ENCODE measurements at places on chromosomes 3 and 15.

- H3K4me1 ChIP-seq = peaks cover 7% of the 10 kb centered on the region
- H3K27ac ChIP-seq = no peak overlapping the region
- H3K27me3 ChIP-seq = peaks cover 30% of the 10 kb centered on the region
Measured at GRCh38 chr15:78339559-78339958, 594 bp upstream of the CRABP1 start.

GRCh38 chr15:85579957-85580694 lies 199.7 kb downstream of the AKAP13 start:
- peak overlapping the region; percentile 86 for H3K27ac ChIP-seq
- DNase-seq = peak; percentile 65
- H3K36me3 ChIP-seq = peaks cover 46% of the 10 kb centered on the region
- H3K4me3 ChIP-seq = no peak overlapping the region
- peaks cover 55% of the 10 kb centered on the region for H3K4me1 ChIP-seq

DNA sequence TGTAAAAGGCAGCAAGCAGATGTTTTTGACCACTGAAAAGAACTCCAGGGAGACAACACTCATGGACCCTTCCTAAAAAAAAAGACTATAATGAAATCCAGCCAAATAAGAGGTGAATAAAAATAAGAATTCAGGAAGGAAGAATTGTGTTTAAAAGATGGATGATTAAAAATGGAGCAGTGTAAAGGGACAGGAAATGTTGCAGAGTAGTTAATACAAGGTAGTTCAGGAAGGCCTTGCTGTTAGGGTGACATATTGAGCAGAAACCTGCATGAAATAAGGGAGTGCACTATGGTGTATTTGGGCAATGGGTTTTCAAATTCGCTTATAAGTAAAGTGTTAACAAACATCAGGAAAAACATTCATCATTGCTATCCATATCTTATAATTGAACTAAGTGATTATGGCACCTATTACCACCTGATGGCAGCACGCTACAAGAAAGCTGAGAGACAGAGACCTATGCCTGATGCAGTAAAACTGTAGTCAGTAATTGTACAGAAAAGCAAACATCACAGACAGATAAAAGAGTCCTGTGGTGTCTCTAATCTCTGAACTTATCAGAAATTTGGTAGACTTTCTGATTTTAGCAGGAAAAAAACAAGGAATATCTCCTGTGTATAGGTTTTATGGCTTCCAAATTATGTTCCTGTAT lies 5.8 kb upstream of the DBR1 start:
- DNase-seq = peak; percentile 35
- no peaks in the 10 kb centered on the region for H3K36me3 ChIP-seq
- H3K27me3 ChIP-seq = no peaks in the 10 kb centered on the region
- H3K27ac ChIP-seq = no peak overlapping the region
- no peaks in the 10 kb centered on the region for H3K4me1 ChIP-seq

- no peak overlapping the region for H3K27ac ChIP-seq
- no peak overlapping the region for H3K4me3 ChIP-seq
- H3K4me1 ChIP-seq = peaks cover 20% of the 10 kb centered on the region
- H3K27me3 ChIP-seq = no peaks in the 10 kb centered on the region
Measured at GRCh38 chr15:99476413-99477222, 89.2 kb upstream of the MEF2A start.

GRCh38 chr3:49804141-49805041 lies 1.3 kb downstream of the INKA1 start:
- H3K36me3 ChIP-seq = peaks cover 6% of the 10 kb centered on the region
- H3K27me3 ChIP-seq = no peaks in the 10 kb centered on the region
- H3K4me3 ChIP-seq = no peak overlapping the region
- H3K27ac ChIP-seq = peak overlapping the region; percentile 30
- no peak for DNase-seq
- H3K4me1 ChIP-seq = peaks cover 56% of the 10 kb centered on the region

- no peaks in the 10 kb centered on the region for H3K4me1 ChIP-seq
- H3K36me3 ChIP-seq = no peaks in the 10 kb centered on the region
- no peak overlapping the region for H3K27ac ChIP-seq
- H3K4me3 ChIP-seq = no peak overlapping the region
Measured at GRCh38 chr15:73482166-73482565, 39.2 kb downstream of the REC114 start.

GRCh38 chr3:121155028-121155427 lies 247.0 kb downstream of the STXBP5L start:
- no peaks in the 10 kb centered on the region for H3K4me1 ChIP-seq
- no peak overlapping the region for H3K27ac ChIP-seq
- H3K27me3 ChIP-seq = no peaks in the 10 kb centered on the region
- DNase-seq = no peak
- no peaks in the 10 kb centered on the region for H3K36me3 ChIP-seq
- no peak overlapping the region for H3K4me3 ChIP-seq

DNA sequence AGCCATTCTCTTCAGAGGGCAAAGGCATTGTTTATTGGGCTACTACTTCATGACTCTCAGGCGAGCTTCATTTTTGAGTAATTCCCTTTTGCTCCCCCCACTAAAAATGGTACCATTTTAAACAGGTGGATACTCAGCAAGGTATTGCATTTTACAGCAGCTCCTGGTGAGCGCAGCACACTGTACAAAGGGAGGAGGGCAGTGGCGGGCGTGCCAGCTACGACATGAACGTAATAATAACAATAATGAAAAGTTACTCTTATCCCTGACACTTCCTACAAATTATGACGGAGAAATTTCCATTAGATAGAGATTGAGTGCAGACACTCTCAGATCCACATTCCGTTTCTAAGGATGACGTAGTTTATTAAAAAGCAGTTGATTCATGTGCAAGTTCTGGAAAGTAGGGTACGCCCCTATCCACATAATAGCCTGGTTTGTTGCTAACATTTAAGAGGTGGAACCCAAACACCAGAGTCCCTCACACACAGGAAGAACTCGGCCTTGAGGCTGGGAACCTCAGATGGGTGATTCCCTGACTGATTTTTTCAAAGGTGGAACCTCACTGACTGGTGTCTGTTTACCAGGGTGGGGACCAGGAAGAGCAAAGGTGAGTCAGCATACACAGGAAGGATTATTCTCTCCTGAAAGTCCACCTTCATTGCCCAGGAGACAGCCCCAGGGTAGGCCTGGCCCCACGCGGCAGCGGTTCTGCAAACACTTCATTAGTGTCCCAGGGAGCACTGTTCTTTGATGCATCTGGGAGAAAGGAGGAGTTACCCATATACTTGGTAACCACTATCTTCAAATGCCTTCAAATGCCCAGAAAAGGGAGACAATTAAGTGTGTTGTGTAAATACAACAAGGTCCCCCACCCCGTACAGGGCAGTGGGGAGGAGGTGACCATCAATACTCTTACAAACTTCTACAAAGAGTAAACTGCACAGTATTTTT lies 69.9 kb downstream of the LDHAL6B start:
- no peaks in the 10 kb centered on the region for H3K27me3 ChIP-seq
- H3K4me1 ChIP-seq = no peaks in the 10 kb centered on the region
- H3K27ac ChIP-seq = no peak overlapping the region
- no peak overlapping the region for H3K4me3 ChIP-seq
- H3K36me3 ChIP-seq = no peaks in the 10 kb centered on the region

DNA sequence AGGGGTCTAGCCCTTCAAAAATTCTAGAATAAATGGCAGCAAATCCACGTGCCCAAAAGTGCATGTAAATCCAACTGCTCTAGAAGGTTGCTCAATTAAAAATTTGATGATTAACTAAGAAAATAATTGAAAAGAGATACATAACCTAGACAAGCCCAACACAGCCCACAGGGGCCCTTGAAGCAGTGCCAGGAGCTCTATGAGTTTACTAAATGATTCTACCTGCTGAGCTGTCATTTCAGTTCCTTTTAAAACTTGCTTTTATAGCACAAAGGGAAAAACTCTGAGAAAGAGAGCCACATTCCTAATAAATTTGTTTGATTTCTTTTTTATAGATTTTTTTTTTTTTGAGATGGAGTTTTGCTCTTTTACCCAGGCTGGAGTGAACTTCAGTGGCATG lies 38.9 kb upstream of the GNB5 start:
- DNase-seq = no peak
- H3K4me3 ChIP-seq = no peak overlapping the region
- no peaks in the 10 kb centered on the region for H3K27me3 ChIP-seq
- H3K4me1 ChIP-seq = peaks cover 25% of the 10 kb centered on the region
- H3K36me3 ChIP-seq = no peaks in the 10 kb centered on the region
- H3K27ac ChIP-seq = no peak overlapping the region

- H3K4me3 ChIP-seq = no peak overlapping the region
- no peak for DNase-seq
- no peaks in the 10 kb centered on the region for H3K4me1 ChIP-seq
- no peaks in the 10 kb centered on the region for H3K27me3 ChIP-seq
- H3K36me3 ChIP-seq = no peaks in the 10 kb centered on the region
Measured at GRCh38 chr3:99484871-99485270, 153.5 kb upstream of the COL8A1 start.

- no peak for DNase-seq
- H3K27ac ChIP-seq = no peak overlapping the region
- no peaks in the 10 kb centered on the region for H3K4me1 ChIP-seq
- no peaks in the 10 kb centered on the region for H3K27me3 ChIP-seq
- no peaks in the 10 kb centered on the region for H3K36me3 ChIP-seq
Measured at GRCh38 chr3:193978486-193978885, 157.5 kb upstream of the HES1 start.

DNA sequence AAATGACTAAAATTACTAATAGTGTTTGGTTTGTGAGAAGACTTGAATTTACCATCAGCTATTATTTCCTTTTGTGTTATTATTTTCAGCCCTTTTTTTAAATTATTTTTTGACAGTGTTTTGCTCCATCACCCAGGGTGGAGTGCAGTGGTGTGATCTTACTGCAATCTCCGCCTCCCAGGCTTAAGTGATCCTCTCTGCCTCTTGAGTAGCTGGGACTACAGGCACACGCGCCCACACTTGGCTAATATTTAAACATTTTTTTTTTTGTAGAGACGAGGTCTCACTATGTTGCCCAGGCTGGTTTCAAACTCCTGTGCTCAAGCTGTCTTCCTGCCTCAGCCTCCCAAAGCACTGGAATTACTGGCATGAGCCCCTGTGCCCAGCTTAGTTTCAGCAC lies 31.7 kb upstream of the UTS2B start:
- H3K4me1 ChIP-seq = no peaks in the 10 kb centered on the region
- H3K36me3 ChIP-seq = no peaks in the 10 kb centered on the region
- H3K4me3 ChIP-seq = no peak overlapping the region
- no peak for DNase-seq
- H3K27ac ChIP-seq = no peak overlapping the region

- peaks cover 2% of the 10 kb centered on the region for H3K27me3 ChIP-seq
- H3K4me1 ChIP-seq = peaks cover 7% of the 10 kb centered on the region
- H3K4me3 ChIP-seq = no peak overlapping the region
Measured at GRCh38 chr3:126679318-126679751, 24.4 kb upstream of the TXNRD3 start.

- no peak overlapping the region for H3K27ac ChIP-seq
- DNase-seq = no peak
- H3K4me1 ChIP-seq = no peaks in the 10 kb centered on the region
- H3K4me3 ChIP-seq = no peak overlapping the region
- no peaks in the 10 kb centered on the region for H3K27me3 ChIP-seq
Measured at GRCh38 chr3:8290611-8291010, 211.0 kb upstream of the LMCD1 start.

DNA sequence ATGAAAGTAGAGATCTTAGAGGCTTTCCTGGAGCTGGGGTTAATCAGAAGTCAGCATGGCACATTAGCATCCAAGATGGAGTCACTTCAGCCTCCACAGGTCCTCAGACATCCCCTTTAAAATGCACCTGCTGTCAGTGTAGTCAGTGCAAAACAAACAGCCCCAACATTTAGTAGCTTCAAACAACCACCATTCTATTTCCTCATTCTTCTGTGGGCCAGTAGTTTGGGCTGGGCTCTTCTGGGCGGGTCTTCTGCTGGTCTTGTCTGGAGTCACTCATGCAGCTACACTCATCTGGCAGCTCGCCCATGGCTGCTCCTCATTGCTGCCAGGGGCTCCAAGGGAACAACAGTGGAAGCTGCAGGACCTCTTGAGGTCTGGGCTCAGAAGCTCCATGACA lies 99.9 kb downstream of the TLE3 start:
- H3K4me3 ChIP-seq = no peak overlapping the region
- H3K27ac ChIP-seq = no peak overlapping the region
- H3K27me3 ChIP-seq = no peaks in the 10 kb centered on the region
- no peaks in the 10 kb centered on the region for H3K4me1 ChIP-seq
- no peak for DNase-seq

- no peaks in the 10 kb centered on the region for H3K27me3 ChIP-seq
- peaks cover 35% of the 10 kb centered on the region for H3K36me3 ChIP-seq
- H3K4me3 ChIP-seq = no peak overlapping the region
- DNase-seq = no peak
- H3K4me1 ChIP-seq = no peaks in the 10 kb centered on the region
Measured at GRCh38 chr15:43440721-43441281, 52.2 kb downstream of the TP53BP1 start.

- no peak overlapping the region for H3K27ac ChIP-seq
- no peak overlapping the region for H3K4me3 ChIP-seq
- H3K27me3 ChIP-seq = no peaks in the 10 kb centered on the region
- H3K4me1 ChIP-seq = no peaks in the 10 kb centered on the region
Measured at GRCh38 chr3:55505776-55506175, 18.7 kb upstream of the WNT5A start.

Measured in CD4-positive, alpha-beta T cell (primary cell).